ENCODE measurements at places on chromosomes 4 and X.

DNA sequence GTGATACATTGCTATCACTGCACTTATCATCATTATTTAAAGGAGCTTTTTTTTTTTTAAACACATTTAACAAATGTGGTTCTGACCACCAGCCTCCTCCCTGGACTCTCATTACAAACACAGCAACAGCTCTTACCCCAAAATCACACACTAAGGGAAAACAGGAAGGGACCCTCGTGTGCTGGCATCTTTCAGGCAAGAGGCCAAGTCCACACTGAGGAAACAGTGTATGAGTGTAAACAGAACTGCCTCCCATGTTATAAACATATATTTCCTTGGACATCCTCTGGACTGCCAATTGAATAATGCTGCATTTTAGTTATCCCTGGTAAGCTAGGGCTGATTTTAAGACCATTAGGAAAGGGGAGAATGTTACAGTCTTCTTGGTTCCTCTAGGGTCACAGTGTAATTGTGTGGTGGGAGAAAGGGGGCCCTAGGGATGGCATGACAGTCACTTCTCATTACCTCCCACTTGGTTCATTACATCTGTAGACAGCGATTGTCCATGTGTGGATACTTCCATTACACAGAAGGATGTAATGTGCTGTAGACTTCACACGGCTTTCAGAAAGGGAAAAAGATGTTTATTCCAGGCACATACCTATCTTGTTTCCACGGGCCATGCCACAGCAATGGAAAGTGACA lies 244.6 kb upstream of the TET2 start:
- no peak for DNase-seq

GRCh38 chr4:180717451-180718033 lies 1525.7 kb upstream of the TENM3 start:
- DNase-seq = peak; percentile 59

DNA sequence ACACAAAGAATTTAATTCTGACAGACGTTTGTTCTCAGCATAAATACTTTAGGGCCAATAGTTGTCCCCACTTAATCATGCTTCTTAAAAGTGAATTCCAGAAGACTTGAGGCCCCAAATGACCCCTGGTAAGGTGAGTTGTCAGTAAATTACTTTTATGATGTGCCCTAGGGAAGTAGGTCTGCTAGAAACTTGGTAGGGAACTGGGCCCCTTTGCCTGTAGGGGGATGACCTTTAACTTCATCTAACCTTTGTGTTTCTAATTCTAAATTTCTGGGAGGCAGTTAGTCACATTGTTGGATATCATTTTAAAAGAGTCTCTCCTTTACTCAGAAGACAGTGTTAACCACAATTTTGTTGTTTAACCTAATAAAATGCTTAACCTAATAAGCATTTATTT lies 28.8 kb downstream of the HHIP start:
- no peak for DNase-seq

DNA sequence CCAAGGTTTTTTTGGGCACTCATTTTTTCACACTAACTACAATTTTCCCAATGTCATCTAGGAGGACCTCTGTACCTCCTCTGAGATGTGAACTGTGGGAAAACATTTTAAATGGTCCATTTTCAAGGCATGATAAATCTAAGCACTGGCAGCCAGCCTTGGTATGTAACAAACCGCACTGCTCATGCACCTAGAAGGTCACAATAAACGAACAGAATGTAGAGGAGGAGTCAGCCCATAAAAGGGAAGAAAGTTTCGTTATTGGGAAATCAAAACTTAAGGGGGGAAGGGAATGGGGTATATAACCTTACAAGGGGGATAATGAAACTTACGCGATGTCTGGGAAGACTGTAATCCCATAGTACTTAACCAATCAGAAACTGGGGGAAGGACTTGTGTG lies 16.4 kb downstream of the COX18 start:
- peak; percentile 57 for DNase-seq

DNA sequence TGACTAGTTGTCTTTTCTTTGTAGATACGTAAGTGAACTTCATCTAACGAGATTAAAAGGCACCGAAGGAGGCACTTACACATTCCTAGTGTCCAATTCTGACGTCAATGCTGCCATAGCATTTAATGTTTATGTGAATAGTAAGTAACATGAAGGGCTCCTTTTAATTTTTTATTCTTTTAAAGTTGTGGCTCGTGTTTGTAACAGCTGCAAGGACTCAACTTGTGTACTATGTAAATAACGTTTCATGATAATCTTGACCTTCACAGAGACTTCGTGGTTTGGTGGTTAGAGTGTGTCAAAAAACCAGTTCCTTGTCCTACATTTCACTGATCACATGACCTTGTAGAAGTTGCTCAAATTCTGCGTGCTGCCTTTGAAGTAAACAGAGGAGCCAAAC lies 51.6 kb downstream of the KIT start:
- DNase-seq = peak; percentile 12

- no peak for DNase-seq
These were observed 58.2 kb downstream of the CD38 start for GRCh38 chr4:15836362-15836761.

DNA sequence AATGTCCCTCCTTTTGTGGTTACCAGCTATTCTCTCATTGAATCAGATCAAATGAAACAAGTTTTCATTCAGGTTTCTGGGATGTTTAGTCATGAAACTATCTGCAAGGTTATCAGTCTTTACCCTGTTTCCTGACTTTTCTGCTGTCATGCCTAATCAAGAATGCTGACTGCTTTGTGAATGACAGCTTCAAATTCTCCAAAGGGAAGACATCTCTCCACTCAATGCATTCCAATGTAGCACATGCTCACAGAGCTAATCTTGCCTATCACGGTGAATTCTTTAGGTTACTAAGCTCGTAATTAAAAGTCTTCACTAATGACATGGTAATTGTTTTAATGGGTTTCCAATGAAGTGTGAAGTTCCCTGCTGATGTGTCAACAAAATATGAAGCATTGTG lies 1068.5 kb downstream of the PCDH7 start:
- DNase-seq = no peak

DNA sequence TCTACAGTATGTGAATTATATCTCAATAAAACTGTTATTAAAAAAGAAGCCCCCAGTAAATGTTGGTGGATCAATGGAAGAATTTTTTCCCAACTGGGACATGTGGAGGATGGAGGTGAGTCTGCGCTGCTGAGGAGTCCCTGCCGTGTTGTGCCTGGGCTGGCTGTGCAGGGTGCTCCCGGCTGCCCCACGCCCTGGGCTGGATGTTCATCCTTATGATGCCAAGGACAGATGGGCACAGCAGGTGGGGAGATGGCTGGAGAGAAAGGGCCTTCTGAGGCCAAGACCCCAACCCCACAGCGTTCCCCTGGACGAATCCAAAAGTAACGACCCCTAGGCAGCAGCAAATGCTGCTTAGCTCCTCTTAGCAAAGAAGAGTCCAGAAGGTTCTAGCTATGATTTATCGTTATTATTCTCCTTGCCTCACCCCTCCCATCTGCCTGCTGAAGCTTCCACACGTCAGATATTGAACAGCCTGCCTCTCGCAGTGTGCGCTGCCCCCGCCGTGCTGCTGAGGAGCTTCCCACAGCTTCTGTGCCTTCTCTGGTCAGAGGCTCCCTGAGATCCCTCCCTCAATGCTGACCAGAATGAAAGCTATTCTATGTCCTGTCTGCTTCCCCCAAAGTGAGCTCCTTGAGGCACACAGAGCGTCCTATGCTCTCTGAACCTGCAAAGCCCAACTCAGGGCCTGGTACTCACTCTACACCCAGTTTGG lies 26.5 kb downstream of the HMX1 start:
- no peak for DNase-seq

- DNase-seq = no peak
These were observed 12.8 kb downstream of the HOPX start for GRCh38 chr4:56668267-56668666.

- no peak for DNase-seq
These were observed 381.0 kb upstream of the BOD1L1 start for GRCh38 chr4:14008494-14008893.

DNA sequence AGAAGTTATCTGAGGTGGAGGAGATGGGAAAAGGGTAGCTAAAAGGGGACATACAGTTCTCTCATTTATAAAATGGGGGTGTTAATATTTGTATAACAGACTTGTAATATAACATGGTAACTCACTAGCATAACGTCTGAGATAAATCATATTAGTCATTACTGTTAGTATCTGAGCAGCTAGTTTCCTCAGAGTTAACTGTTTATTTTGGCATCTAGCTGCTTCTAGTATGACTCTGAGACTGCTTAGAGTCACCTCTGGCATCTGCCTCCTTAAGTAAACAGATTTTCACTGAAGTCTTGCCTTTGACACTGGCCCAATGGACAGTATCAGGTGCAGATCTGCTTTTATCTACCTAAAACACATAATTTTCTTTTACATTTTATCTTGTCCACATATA lies 58.1 kb downstream of the SLC30A9 start:
- DNase-seq = peak; percentile 74

DNA sequence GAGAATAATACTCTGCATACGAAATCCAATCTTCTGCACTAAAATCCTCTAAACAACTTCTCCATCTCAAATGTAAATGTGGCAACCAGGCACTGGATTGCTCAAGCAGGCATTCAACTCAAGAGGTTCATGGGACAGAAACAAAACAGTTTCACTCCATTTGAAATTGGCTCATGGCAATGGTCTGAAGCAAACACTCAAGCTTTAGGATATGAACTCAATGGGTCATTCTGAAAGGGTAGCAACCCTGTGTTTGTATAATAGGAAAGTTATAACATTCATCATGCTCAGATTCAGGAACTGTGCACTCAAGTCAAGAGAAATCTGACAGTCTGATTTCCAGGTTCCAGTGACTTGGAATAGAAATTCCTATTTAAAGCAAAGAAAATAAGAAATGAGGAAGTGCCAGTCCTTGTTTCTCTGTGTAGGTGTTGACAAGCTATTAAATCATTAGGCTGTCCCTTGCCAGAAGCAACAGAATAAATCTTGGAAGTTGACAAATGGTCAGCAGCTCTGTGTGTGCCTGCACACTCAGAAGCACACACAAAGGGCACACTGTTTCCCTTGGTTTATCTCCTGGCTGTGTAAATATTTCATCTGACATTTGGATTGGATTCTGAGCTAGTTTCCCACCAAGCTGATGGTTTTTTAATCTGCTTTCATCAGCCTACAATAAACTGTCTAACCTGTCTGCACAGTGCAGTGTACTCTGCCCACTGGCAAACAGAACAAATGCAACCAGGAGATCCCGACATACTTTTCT lies 75.9 kb upstream of the CITED1 start:
- no peak for DNase-seq

DNA sequence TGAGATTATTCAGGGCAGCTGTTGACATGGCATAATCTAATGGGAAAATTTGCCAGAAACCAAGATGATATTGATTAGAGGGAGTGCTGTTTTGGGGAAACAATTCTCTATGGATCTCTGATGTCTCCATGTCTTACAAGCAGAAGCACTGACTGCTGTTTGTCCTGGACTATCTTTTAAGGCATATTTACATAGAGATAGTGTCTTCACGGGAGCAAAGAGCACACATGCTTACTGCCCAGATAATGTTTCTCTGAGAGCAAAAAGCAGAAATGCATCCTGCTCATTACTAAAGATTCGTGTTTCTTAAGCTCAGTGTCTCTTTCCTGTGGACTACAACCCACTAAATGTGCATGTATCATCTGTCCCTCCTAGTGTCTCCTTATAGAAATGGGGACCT lies 41.3 kb upstream of the GLRA3 start:
- DNase-seq = no peak

DNA sequence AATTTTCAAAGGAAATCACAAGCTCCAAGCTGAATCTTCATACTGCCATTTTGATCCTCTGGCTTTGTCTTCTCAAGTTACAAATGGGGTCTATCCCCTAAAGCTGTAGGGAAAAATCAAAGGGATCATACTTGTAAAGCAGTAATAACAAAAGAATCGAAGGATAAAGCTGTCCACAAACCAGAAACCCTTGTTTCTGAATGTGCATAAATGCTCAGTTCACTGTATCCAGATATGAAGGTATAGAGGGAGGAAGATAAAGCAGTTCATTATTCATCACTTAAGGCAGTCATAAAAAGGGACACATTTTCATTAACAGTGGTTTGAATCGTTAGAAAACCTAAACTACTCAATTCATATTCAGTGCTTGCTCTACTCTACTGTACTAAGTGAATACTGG lies 33.2 kb upstream of the RPS6KA6 start:
- no peak for DNase-seq

DNA sequence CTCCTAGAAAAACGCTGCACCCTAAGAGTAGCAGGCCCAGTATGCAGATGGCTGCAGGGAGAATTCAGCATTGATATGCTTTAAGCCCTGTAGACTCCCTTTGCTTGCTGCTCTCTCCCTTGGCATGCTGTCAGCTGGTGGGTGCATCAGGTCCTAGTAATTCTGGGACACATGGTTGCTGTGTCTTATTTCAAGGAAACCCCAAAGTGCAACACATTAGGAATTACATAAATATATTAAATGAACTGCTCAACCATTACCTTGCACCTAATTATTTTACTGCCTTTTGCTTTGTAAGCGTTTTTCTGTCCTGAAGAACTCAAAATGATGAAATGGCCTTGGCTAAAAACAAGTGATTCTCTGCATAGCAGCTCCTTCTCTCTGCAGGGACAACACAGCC lies 516.3 kb downstream of the ZIC3 start:
- no peak for DNase-seq

- no peak for DNase-seq
These were observed 166.7 kb downstream of the RPA4 start for GRCh38 chrX:97050392-97050791.

GRCh38 chrX:107619885-107620322 lies 8.4 kb upstream of the PRPS1 start:
- DNase-seq = no peak

DNA sequence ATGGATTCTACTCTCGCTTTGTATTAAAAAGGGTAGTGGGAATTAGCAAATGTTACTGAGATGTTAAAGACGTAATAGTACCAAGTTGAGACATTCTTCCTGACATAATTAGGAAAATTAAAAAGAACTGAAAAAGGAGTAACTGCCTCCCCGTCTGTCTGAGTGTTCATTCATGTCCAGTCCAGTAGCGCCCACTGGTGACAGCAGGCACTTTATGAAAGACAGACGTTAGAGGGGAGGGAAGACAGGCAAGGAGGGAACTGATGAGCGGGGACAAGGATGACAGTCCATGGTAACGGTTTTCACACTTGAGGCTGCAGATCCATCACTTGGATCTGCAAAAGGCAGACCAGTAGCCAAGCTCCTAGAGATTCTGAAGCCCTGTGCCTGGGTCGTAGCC lies 326.7 kb downstream of the STK32B start:
- peak; percentile 19 for DNase-seq

DNA sequence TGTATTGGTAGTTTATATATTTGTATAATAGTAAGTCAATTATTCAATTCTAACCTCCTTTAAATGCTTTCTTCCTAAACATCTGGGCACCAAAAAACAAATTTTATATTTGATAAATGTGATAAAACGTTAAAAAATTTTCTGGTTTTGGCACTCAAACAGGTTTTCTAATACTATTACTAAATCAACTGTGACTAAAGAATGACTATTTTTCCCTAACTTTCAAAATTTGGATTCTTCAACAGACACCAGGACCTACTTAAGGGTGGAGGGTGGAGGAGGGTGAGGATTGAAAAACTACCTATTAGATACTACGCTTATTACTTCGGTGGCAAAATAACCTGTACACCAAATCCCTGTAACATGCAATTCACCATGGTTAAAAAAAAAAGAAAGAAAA lies 555.5 kb downstream of the IL15 start:
- no peak for DNase-seq
